ENCODE measurements at places on chromosomes 1 and 21.

- DNase-seq = no peak
Measured at GRCh38 chr1:221457685-221458446, 284.0 kb downstream of the DUSP10 start.

DNA sequence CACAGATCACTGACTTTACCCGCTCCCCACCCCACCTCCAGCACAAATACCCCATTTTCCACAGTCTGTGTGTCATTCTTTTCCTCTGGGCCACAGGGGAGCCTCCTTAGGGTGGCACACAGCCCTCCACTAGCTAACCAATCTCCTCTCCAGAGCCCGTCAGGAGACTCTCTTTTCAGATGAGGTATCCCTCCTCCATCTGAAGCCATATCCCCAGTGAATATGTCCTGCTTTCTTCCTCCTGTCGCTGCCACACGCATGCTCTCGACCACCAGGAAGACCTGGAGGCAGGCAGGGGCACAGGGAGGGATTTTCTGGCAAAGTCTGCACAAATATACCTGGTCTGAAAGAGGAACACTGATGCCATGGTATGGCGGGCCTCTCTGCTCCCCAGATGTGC is 635 bp downstream of the ZNF648 start:
- DNase-seq = no peak

DNA sequence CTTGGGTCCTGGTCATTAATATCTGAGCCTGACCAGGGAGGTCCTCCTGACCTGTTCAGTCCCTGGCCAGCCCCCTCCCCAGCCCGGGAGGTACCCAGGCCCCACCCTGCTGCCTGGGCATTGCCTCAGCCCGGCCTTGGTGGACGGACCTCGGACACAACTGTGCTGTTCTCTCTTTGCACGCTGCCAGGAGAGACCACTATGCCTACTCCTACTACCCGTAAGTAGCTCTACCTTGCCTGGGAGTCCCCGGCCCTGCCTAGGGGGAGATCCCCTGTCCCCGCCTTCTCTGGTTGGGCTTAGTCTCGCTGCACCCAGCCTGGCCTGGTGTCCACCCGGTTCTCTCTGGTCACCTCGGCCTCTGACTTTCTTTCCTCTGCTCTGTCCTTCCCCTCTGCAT is 53.2 kb downstream of the PTPRU start:
- no peak for DNase-seq

DNA sequence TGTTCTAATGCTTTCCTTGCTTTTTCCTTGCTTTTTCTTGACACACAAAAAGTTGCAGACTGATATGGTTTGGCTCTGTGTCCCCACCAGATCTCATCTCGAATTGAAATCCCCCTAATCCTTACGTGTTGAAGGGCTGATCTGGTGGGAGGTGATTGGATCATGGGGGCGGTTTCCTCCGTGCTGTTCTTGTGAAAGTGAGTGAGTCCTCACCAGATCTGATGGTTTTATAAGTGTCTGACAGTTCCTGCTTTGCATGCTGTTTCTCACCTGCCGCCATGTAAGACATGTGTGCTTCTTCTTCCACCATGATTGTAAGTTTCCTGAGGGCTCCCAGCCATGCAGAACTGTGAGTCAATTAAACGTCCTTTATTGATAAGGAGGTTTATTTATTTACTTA is 11.3 kb downstream of the SPATA17 start:
- DNase-seq = no peak

GRCh38 chr1:158833264-158833663 is 2.1 kb downstream of the MNDA start:
- no peak for DNase-seq

DNA sequence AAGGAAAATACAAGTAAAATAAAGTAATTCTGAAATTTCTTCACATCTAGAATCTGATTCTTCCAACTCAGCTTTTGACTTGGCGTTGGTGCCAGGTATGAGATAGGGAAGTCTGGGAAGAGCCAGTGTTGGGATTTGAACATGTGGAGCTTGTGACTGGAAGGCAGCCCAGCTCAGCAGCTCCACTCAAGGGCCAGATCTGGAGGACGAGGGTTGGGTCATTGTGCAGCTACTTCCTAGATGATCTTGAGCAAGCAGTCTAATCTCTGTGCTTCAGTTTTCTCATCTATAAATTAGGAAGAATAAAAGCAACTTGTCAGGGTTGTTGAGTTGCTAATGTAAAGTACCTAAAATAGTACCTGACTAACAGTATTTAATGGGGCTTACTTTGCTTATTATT is 5.0 kb downstream of the ADARB1 start:
- DNase-seq = no peak

GRCh38 chr1:43616383-43616782 is 33.6 kb upstream of the KDM4A start:
- no peak for DNase-seq
